ENCODE measurements at places on chromosomes 3 and 15.

- no peak for DNase-seq
These were observed 139.0 kb upstream of the RBMS3 start for GRCh38 chr3:29141918-29142275.

- DNase-seq: no peak
These were observed 1.2 kb downstream of the SPINT1 start for GRCh38 chr15:40845036-40845435.

- DNase-seq: no peak
These were observed 15.2 kb downstream of the TRAIP start for GRCh38 chr3:49841126-49841696.

- no peak for DNase-seq
These were observed 3.3 kb upstream of the SKIC8 start for GRCh38 chr15:78302579-78303312.

GRCh38 chr3:104349836-104350235 is 1016.9 kb upstream of the ALCAM start:
- DNase-seq: no peak

DNA sequence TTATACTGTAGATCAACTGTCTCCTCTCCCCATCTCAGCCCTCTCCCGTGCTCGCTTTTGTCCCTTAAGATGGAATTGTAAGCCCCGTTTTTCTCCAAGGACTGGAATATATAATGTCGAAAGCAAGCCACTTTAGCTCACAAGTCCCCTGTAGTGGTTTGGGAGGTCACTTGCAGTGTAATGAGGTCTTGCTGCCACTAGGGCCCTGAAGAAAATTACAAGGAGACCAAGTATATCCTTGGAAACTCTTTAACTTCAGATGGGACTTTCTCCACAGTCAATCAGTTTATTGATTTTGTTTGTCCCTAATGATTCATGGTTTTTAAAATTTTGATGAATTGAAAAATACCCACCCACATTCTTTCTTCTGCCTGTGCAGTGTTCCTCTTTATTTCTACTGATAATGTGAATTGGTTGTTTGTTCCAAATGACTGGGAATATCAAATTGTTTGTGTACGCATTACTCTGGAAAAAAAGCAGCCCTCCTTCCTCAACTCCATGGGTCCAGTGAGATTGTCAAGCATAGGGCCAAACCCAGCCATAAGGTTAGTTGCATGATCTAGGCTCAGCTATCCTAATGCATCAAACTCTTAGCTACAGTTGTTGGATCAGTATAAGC is 294.8 kb downstream of the MCTP2 start:
- DNase-seq: no peak

GRCh38 chr3:194586836-194587235 is 46.4 kb downstream of the TMEM44 start:
- DNase-seq: no peak

- DNase-seq: no peak
These were observed 1156.0 kb upstream of the CADM2 start for GRCh38 chr3:83802801-83803200.

GRCh38 chr3:134075846-134076245 is 46.1 kb upstream of the SLCO2A1 start:
- DNase-seq: no peak

DNA sequence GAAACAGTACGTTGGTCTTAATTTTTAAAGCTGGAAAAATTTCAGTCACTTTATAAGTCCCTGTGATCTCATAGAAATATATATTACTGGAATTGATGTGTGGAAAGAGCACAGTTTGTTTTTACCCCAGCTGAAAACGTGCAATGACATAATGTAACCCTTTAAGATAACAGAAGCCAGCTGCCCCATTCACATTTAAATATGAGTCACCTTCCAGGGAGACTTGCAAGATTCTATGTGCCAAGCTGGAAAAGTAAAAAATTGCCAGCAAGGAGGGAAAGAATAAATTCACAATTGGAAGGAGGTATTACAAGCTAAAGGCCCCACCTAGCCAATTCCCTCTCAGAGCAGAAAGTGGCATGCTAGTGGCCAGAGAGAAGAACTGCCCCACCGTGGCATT is 50.2 kb downstream of the SAMMSON start:
- DNase-seq: no peak

GRCh38 chr3:72517336-72517735 is 330.9 kb downstream of the SHQ1 start:
- no peak for DNase-seq

DNA sequence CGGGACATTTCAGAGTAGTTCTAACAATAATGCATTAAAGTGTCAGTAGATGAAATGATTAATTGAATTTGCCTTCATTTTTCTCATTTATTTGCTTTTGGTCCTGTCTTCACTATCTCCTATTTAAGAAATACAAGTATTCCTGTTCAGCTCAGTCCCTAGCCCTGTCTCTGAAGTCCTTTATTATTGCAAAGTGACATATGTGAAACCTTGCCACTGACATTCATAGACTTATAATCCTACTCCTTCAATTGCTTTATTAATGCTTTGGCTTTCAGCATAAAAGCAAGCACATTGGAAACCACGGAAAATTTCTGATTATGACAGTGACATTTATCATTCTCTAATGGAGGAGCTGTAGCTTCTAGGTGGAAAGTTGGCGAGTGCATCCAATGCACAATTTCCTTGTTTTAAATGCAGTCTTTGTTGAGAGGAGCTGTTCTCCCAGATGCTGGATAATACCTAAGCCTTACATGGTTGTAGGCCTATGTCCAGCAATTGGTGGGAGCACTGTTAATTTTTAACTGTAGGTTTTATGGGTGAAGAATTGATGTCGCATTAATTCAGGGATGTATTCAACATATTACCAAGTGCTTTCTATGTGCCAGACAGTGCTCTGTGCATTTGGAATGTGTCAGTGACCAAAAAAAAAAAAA is 337.8 kb downstream of the FEZF2 start:
- no peak for DNase-seq

DNA sequence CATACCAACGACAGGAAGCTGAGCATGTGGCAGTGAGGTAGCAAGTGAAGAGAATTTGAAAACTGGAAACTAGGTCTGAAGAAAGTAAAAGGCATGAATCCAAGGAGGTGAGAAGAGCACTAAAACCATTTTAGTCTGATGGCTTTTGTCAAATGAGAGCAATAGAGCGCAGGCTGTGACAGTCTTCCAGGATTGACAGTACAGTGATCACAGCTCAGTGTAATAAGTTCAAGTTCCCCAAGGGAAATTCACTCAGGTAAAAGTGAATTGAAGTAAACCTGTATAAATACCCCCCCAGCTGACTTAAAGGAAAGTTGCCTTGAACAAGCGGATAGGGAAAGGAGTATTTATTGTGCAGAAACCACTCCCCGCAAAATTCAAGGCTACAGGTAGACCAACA is 224.2 kb upstream of the CRBN start:
- DNase-seq: no peak

GRCh38 chr3:62287392-62287927 is 85.9 kb downstream of the FEZF2 start:
- no peak for DNase-seq

DNA sequence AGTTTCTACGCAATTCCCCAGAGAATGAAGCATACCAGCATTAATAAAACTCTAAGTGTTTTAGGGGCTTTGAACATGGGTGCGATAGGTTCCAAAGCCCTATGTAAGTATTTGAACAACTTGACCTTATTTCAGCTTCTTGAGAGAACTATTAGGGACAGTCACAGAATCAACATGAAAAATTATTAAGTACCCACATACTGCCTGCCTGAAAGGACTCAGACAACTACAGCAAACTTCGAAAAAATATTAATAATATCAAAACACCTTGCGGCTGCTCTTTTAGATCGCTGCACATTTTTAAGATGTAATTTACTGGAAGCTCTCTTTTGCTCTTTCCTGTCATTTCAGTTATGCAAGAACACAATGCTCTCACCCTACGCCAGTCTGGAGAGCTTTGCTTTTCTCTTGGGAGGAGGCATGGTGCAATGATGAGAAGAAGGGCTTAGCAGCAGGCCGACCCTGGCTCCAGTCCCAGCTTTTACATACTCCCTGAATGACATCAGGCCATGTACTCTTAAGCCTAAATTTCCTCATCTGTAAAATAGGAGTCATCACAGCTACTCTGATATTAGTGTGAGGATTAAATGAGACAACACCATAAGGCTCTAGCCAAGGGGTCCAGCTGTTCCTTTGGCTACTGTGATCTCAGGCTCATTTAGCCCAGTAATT is 640.7 kb downstream of the FHIT start:
- DNase-seq: no peak

GRCh38 chr15:68642491-68642845 is 63.7 kb downstream of the CORO2B start:
- DNase-seq: no peak

GRCh38 chr3:112736386-112736785 is 95.4 kb upstream of the CCDC80 start:
- no peak for DNase-seq

GRCh38 chr3:32194653-32195052 is 43.8 kb upstream of the CMTM8 start:
- DNase-seq: no peak

GRCh38 chr3:160678292-160678842 is 1.4 kb downstream of the ARL14 start:
- DNase-seq: no peak

- DNase-seq: no peak
These were observed 88.2 kb downstream of the PTPRG start for GRCh38 chr3:61649381-61650170.

GRCh38 chr3:43994657-43995546 is 246.8 kb upstream of the TOPAZ1 start:
- no peak for DNase-seq

- DNase-seq: no peak
These were observed 98.5 kb upstream of the MEF2A start for GRCh38 chr15:99467338-99467720.

- no peak for DNase-seq
These were observed 52.3 kb downstream of the KBTBD12 start for GRCh38 chr3:127967316-127967715.

- no peak for DNase-seq
These were observed 70.5 kb downstream of the SUMF1 start for GRCh38 chr3:4396542-4396941.

- peak; percentile 25 for DNase-seq
These were observed 80.0 kb downstream of the SQOR start for GRCh38 chr15:45714590-45715488.

GRCh38 chr15:71366522-71366921 is 251.3 kb downstream of the THSD4 start:
- no peak for DNase-seq

All from C1 segment of cervical spinal cord (tissue), 14 donors.